ENCODE measurements at places on chromosomes 4 and X. TPM values are rescaled to one million over a fixed set of nuclear protein-coding genes. Genes with fewer than 3 reads are reported as not detected.
A peak's percentile ranks its signal among the peaks of the same experiment; 100 is the strongest.

DNA sequence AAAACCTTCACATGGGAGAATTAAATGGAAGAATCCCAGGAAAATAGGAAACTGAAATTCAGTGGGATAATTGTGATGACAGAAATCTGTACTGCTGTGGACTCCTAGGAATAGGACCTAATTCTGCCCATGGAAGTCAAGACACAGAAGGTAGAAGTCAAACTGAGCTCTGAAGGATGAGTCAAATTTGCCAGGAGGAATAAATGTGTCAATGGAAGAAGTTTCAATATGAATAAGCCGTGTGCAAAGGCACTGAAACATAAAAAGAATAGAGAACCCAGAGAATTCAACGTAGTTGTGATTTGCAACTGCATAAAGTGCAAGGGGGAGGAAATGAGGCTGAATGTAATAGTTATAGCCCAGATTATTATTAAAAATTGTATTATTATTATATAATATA is 11.6 kb downstream of the ENAM start:
- no peak overlapping the region for H3K27ac ChIP-seq
- no peak for DNase-seq

The CLGN gene
- 3.2 TPM for total RNA-seq

- H3K4me3 ChIP-seq = no peak overlapping the region
- no peak for DNase-seq
- H3K27ac ChIP-seq = no peak overlapping the region
- H3K36me3 ChIP-seq = no peaks in the 10 kb centered on the region
- no peaks in the 10 kb centered on the region for H3K27me3 ChIP-seq
Measured at GRCh38 chr4:139202991-139203390, 26.0 kb upstream of the ELF2 start.

The AFF1 gene
- total RNA-seq = 68.9 TPM

The PAK3 gene
- total RNA-seq = 7.8 TPM

DNA sequence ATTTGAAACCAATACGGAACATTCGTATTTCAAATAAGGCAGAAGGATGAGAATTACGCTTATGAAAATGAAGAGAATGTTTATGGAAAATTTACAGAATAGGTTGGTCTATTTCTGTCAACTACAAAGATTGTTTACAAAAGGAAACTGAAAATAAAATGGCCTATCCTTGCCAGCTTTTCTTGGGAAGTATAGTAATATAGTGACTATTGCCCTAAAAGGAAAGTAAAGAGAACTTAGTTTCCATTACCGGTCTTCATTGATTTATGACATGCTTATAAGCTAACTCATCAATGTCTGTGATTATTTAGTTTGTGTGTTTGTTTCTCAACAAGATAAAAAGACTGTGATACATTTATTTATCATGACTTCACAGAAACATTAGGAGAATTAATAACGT is 2.9 kb upstream of the SPRY1 start:
- no peaks in the 10 kb centered on the region for H3K4me1 ChIP-seq
- no peaks in the 10 kb centered on the region for H3K27me3 ChIP-seq
- H3K36me3 ChIP-seq = peaks cover 4% of the 10 kb centered on the region
- H3K27ac ChIP-seq = no peak overlapping the region
- H3K4me3 ChIP-seq = no peak overlapping the region

- no peak for DNase-seq
- H3K27me3 ChIP-seq = no peaks in the 10 kb centered on the region
- H3K27ac ChIP-seq = no peak overlapping the region
- H3K36me3 ChIP-seq = no peaks in the 10 kb centered on the region
Measured at GRCh38 chr4:3301450-3302172, 8.8 kb downstream of the RGS12 start.

The USP26 gene
- total RNA-seq = not detected

GRCh38 chr4:141065872-141066271 is 67.4 kb downstream of the RNF150 start:
- no peaks in the 10 kb centered on the region for H3K4me1 ChIP-seq
- no peak overlapping the region for H3K27ac ChIP-seq
- no peak for DNase-seq
- no peaks in the 10 kb centered on the region for H3K36me3 ChIP-seq

DNA sequence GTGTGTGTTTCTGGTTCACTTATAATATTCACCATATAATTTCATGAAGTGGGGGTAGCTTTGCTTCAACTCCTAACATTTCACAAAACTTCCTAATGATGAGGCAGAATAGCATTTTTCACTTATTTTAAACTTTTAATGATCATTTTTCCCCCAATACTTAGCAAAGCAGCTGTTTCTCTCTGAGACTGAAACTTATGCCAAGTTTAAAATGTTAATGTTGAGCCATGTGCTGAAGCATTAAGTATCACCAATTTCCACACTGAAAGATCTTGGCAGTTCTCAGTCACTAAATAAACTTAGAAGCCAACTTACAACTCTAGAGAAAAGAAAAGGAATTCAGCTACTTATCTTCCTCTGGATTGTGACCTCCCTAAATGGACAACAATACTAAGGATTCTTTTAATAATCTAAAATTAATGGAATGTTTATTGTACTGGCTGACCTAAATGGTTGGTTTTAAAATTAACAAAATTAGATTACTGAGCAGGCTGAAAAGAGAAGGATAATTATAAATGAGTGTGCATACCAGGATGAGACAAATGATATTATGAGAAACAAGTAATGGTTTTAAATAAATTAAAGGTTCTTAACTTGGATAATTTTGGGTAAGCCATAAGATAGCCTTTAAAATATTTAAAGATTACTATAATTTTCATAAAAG is 1429.4 kb upstream of the ADGRL3 start:
- DNase-seq = no peak
- no peaks in the 10 kb centered on the region for H3K27me3 ChIP-seq
- H3K4me3 ChIP-seq = no peak overlapping the region
- H3K36me3 ChIP-seq = no peaks in the 10 kb centered on the region
- no peak overlapping the region for H3K27ac ChIP-seq

- no peaks in the 10 kb centered on the region for H3K27me3 ChIP-seq
- no peak overlapping the region for H3K4me3 ChIP-seq
- DNase-seq = no peak
- H3K36me3 ChIP-seq = no peaks in the 10 kb centered on the region
- no peaks in the 10 kb centered on the region for H3K4me1 ChIP-seq
- no peak overlapping the region for H3K27ac ChIP-seq
Measured at GRCh38 chrX:108223585-108223984, 132.0 kb downstream of the ATG4A start.

DNA sequence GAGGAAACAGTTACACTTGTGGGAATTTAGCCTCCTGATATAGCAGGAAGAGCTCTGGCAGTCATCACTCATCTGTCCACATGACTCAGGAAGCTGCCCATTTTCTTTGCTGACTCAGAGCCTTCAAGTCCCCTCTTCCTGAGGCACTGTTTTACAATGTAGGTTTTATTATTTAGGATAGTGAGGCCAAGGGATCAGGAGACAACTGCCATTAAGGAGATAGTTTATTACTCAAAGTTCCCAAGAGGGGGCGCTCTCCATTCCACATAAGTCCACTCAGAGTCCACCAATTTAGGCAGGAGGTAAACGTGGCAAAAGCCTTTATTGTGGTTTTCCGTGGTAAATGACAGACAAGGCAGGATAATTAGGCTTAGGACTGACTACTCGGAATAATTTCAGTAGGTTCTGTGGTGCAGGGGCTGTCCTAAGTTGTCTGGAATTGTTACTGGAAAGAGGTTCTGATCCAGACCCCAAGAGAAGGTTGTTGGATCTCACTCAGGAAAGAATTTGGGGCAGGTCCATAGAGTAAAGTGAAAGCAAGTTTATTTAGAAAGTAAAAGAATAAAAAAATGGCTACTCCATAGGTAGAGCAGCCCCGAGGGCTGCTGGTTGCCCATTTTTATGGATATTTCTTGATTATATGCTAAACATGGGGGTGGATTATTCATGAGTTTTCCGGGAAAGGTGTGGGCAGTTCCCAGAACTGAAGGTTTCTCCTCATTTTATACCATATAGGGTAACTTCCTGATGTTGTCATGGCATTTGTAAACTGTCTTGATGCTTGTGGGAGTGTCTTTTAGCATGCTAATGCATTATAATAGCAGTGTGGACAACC is 96.0 kb upstream of the RAB40AL start:
- no peak overlapping the region for H3K27ac ChIP-seq
- H3K4me1 ChIP-seq = no peaks in the 10 kb centered on the region
- no peaks in the 10 kb centered on the region for H3K27me3 ChIP-seq
- no peak for DNase-seq
- H3K36me3 ChIP-seq = peaks cover 2% of the 10 kb centered on the region

DNA sequence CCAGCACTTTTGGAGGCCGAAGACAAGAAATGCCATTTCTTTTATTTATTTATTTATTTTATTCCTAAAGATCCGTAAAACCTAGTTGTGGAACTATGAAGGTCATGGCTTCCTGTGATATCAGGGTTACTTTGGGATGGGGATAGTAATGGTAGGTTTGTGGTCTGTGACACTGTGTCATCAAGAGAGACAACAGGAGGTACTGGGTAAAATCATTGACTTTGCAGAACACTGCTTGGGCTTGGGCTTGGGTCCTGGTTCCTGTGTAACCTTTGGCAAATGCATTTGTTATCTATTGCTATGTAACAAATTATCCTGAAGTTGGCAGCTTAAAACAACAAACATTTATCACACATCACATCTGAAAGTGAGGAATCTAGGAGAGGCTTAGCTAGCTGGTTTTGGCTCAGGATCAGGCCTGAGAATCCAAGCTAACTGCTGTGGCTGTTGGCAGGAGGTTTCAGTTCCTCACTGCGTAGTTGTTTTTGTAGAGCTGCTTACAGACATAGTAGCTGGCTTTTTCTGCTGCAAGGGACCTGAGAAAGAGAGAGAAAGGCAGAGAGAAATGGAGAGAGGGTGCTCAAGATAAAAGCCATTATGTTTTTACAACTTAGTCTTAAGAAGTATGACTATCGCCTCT is 576.4 kb upstream of the SLIT2 start:
- no peaks in the 10 kb centered on the region for H3K27me3 ChIP-seq
- no peaks in the 10 kb centered on the region for H3K4me1 ChIP-seq
- H3K4me3 ChIP-seq = no peak overlapping the region
- no peak overlapping the region for H3K27ac ChIP-seq
- H3K36me3 ChIP-seq = peaks cover 5% of the 10 kb centered on the region

The XAGE1B gene
- total RNA-seq = not detected

GRCh38 chr4:52250154-52250553 is 199.1 kb downstream of the SPATA18 start:
- no peak overlapping the region for H3K27ac ChIP-seq
- no peaks in the 10 kb centered on the region for H3K4me1 ChIP-seq
- no peak overlapping the region for H3K4me3 ChIP-seq
- no peaks in the 10 kb centered on the region for H3K27me3 ChIP-seq

DNA sequence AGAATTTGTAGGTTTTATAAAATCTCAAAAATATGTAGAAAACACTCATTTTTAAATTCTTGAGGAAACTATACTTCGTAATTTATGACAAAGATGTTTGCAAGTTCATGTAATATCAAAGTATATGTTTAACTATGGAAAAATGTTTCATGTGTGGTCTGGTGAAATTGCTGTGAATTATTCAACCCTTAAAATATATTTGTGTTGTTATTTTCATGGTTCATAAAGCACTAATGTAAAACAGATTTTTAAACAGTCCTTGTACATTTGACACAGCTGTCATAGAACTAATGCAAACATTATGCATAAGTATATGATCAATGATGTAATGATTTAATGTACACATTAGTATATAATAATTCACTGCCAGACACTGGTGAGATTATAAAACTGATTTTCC is 83.1 kb upstream of the ARSJ start:
- H3K27ac ChIP-seq = no peak overlapping the region
- no peaks in the 10 kb centered on the region for H3K27me3 ChIP-seq
- DNase-seq = no peak
- H3K4me1 ChIP-seq = no peaks in the 10 kb centered on the region
- H3K36me3 ChIP-seq = no peaks in the 10 kb centered on the region

GRCh38 chrX:3440981-3441380 is 94.5 kb upstream of the MXRA5 start:
- no peak for DNase-seq
- no peaks in the 10 kb centered on the region for H3K27me3 ChIP-seq
- no peaks in the 10 kb centered on the region for H3K36me3 ChIP-seq
- H3K4me1 ChIP-seq = no peaks in the 10 kb centered on the region
- H3K27ac ChIP-seq = no peak overlapping the region
- no peak overlapping the region for H3K4me3 ChIP-seq

The FANCB gene
- total RNA-seq = 11.3 TPM

GRCh38 chr4:754221-755120 is 48.8 kb downstream of the PCGF3 start:
- H3K27me3 ChIP-seq = no peaks in the 10 kb centered on the region
- H3K4me1 ChIP-seq = no peaks in the 10 kb centered on the region
- H3K27ac ChIP-seq = no peak overlapping the region
- no peak for DNase-seq
- peak overlapping the region; percentile 12 for H3K4me3 ChIP-seq
- peaks cover 67% of the 10 kb centered on the region for H3K36me3 ChIP-seq

DNA sequence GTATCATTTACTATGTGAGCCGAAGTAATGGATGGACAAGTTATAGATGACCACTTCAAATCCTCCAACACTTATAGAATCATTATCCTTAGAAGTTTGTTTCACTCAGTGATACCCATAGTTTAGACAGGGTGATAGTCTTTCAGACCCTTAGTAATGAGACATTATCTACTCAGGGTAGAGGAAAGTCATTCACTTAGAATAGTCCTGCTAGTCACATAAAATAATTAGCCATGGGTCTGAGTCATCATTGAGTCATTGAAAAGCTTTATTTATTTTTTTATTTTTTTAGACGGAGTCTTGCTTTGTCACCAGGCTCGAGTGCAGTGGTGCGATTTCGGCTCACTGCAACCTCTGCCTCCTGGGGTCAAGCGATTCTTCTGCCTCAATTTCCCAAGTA is 321.7 kb upstream of the FSTL5 start:
- no peak overlapping the region for H3K27ac ChIP-seq
- no peak for DNase-seq
- H3K36me3 ChIP-seq = peaks cover 10% of the 10 kb centered on the region
- no peaks in the 10 kb centered on the region for H3K4me1 ChIP-seq
- no peaks in the 10 kb centered on the region for H3K27me3 ChIP-seq

The GYG2 gene
- 95.9 TPM for total RNA-seq

GRCh38 chrX:135295238-135295943 is 13.9 kb upstream of the ETDC start:
- no peaks in the 10 kb centered on the region for H3K4me1 ChIP-seq
- H3K27ac ChIP-seq = no peak overlapping the region
- DNase-seq = peak; percentile 73
- no peaks in the 10 kb centered on the region for H3K27me3 ChIP-seq
- H3K36me3 ChIP-seq = peaks cover 20% of the 10 kb centered on the region

- H3K36me3 ChIP-seq = peaks cover 8% of the 10 kb centered on the region
- H3K4me1 ChIP-seq = no peaks in the 10 kb centered on the region
- no peak overlapping the region for H3K27ac ChIP-seq
- DNase-seq = no peak
- H3K27me3 ChIP-seq = no peaks in the 10 kb centered on the region
- H3K4me3 ChIP-seq = no peak overlapping the region
Measured at GRCh38 chr4:104896660-104897645, 249.7 kb upstream of the TET2 start.

DNA sequence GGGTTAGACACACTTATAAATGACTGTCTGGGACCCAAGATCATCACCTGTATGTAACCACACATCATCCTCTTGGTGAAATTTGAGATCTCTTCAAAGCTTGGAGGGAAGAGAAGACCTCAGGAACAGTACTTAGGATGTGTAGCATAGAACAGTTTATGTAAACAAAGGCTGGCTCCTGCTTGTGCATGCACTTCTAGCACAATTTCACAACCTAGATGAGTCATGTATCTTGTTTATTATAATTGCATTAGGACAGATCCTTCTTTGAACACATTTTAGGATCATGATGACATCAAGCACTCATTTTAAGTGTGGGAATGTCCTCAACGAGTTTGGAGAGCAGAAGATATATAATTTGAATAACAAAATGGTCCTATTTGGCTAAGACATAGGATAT is 26.3 kb upstream of the ZMAT1 start:
- peaks cover 4% of the 10 kb centered on the region for H3K27me3 ChIP-seq
- peaks cover 7% of the 10 kb centered on the region for H3K36me3 ChIP-seq
- no peak overlapping the region for H3K4me3 ChIP-seq
